Activated CD4-positive, CD25-positive, alpha-beta regulatory T cell treated with anti-CD3 and anti-CD28 coated beads, Interleukin-2, amount 50 U/mL, for 72 hours (primary cell): ENCODE measurements at places on chromosomes 7 and 10.

DNA sequence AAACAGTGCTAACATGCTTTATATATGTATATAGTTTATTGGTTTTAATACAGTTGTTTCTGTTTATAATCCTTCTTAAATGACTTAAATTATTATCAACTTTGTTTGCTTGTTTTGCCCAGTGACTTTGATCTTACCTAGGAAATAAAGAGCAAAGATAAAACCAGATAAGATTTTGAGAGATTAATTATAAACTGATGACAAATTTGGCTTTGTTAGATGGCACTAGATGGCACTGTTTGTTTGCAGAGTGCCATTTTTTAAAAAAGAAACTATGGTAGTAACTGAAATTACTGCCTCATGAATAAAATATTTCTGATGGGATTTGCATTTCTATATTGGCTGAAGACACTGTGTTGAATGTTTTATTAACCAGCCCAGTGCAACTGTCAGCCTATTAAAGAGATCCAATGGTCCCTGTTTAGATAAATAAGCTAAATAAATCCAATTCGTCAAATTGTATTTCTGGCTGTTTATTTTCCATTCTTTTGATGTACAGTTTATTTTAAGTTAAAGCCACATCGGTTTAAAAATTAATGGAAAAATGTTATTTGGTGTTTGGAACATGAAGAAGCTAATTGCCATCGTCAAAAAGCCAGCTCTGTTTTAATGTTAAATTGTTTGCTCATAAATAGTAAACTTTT, 28.7 kb downstream of the VTI1A start:
- DNase-seq: no peak

GRCh38 chr7:147014286-147014955, 897.8 kb downstream of the CNTNAP2 start:
- DNase-seq: no peak

- DNase-seq: no peak
Observed at GRCh38 chr7:47685151-47685550, 103.2 kb upstream of the TNS3 start.

- no peak for DNase-seq
Observed at GRCh38 chr10:73495884-73496674, at the start of gene PPP3CB. Gene PPP3CB (minus strand): TSS chr10:73496024. CDS start chr10:73495889, 135 bp downstream.

DNA sequence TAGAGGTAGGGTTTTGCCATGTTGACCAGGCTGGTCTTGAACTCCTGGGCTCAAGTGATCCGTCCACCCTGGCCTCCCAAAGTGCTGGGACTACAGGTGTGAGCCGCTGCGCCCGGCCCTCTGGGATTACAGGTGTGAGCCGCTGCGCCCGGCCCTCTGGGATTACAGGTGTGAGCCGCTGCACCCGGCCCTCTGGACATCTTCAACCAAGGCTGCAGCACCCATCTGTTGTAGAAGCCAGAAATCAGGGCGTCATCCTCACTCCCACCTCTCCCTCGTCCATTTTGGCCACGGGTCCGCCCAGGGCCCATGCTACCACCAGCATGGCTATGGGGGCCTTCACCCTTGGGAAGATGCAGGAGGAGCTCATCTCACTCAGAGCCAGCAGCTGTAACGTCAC, 38.5 kb upstream of the EBF3 start:
- DNase-seq: no peak

GRCh38 chr10:94287336-94287735, 75.4 kb downstream of the NOC3L start:
- no peak for DNase-seq

DNA sequence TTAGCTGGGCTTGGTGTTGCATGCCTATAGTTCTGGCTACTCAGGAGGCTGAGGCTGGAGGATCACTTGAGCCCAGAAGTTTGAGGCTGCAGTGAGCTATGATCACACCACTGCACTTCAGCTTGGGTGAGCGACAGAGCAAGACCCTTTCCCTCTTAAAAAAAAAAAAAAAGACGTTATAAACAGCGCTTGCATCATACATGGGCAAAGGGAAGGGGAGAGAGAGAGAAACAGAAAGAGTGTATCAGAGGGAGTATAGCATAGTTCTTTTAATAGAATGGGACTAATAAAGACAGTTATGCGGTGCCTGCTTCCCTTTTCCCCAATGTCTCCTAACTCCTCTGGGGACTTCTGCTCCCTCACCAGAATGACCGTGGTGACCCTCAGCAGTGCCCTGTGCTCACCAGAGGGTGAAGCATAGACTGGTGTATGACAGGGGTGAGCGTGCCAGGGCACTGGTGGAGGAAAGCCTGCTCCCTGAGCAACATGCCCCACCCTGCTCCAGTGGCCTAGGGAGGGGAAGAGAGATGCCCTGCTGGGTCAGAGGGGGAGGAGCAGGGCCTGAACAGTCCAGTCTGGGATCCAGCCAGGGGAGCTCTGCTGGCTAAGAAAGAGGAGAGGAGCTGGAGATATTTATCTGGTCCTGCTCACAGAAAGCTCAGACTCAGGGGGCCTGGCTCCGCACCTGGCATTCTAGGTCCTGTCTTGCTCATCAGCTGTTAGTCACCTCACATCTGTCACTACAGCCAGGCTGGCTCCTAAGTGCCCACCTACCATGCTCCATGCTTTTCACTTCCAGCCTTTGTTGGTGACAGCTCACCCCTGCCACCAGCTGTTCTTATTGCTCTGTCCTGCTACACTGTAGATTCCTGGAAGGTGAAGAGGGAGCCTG, 2.2 kb downstream of the PDZD7 start:
- DNase-seq: no peak

DNA sequence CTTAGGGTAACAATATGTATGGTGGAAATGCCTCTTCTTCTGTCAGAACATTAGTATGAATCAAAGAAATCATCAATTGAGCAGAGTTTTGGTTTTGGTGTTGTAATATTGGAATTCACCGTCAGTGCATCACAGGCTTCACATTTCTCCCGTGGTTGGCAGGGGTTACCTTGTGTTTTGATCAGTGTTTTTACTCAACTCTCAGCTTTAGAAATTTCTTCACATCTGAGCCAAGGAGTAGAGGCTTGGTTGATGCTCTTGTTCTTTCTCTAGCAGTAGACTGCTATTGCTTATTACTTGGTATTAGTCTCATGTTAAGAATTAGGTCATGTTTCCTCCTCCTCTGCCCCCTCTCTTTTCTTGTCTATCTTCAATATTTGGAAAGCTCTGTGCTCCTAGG, 188.8 kb upstream of the SMIM30 start:
- DNase-seq: no peak

- no peak for DNase-seq
Observed at GRCh38 chr10:86863484-86863842, 94.0 kb downstream of the MMRN2 start.

GRCh38 chr10:117334066-117334465, 41.2 kb downstream of the PDZD8 start:
- no peak for DNase-seq

GRCh38 chr10:78039743-78040142, 6.1 kb downstream of the RPS24 start:
- no peak for DNase-seq

- no peak for DNase-seq
Observed at GRCh38 chr7:45888185-45888992, at the start of gene IGFBP1. Gene IGFBP1 (plus strand): TSS chr7:45888488. CDS start chr7:45888653, 165 bp downstream.

- DNase-seq: no peak
Observed at GRCh38 chr10:14433147-14433546, 102.4 kb upstream of the FRMD4A start.

GRCh38 chr7:56174875-56175760, 58.9 kb upstream of the NUPR2 start:
- no peak for DNase-seq

DNA sequence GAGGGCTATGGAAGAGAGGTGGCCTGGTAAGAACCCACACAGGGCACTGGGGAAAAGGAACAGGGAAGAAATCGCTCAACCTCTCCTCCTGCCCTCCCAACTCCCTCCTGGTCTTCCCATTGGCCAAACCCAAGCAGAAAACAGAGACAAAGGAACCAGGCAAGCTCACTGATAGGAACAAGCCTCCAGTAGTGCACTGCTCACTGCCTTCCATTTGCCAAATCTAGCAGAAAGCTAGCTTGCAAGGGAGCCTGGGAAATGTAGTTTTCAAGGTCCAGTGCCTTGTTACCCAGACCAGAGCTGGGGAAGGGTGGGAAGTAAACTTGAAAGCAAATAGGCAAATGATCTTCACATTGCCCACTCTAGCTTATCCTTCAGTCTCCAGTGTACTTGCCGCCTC, 556.1 kb upstream of the AUTS2 start:
- DNase-seq: no peak

DNA sequence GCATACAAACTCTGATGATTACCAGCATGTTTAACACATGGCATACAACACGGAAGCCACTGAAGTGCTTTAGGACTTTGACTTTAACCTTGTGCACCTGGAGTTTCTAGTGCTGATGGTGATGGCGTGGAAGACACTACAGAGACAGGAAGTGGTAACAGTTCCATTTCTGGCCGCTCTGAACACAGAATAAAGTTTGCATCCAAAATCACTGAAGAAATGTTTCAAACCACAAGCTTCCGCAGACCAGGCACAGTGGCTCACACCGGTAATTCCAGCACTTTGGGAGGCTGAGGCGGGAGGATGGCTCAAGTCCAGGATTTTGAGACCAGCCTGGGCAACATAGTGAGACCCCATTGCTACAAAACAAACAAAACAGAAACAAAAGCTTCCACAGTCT, 40.3 kb upstream of the TNPO3 start:
- DNase-seq: no peak
